ENCODE measurements at places on chromosomes 1 and 21.

DNA sequence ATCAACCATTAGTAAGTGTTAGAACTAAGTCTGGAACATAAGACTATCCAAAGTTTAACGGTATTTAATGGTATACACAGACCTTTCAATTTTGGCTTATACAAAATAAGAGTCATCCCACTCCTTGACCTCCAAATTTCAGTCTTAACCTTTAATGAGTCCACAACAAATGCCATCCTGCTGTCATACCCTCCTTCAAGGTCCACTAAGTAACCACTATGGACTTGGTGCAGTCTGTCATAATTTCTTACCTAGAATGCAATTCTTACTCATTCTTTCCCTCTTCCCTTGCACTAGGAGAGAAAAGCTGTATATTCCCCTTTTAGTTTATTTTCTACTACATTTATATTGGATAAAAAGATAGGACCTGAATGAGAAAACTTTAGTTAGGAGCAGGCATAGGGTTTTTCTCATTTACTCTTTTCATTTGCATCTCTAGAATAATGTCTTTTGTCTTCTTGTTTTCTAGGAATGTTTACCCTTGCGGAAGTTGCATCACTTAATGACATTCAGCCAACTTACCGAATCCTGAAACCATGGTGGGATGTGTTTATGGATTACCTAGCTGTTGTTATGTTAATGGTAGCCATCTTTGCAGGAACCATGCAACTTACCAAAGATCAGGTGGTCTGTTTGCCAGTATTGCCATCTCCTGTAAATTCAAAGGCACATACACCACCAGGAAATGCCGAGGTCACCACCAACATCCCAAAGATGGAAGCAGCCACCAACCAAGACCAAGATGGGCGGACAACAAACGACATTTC is 62.1 kb upstream of the ZNF326 start:
- DNase-seq: no peak

DNA sequence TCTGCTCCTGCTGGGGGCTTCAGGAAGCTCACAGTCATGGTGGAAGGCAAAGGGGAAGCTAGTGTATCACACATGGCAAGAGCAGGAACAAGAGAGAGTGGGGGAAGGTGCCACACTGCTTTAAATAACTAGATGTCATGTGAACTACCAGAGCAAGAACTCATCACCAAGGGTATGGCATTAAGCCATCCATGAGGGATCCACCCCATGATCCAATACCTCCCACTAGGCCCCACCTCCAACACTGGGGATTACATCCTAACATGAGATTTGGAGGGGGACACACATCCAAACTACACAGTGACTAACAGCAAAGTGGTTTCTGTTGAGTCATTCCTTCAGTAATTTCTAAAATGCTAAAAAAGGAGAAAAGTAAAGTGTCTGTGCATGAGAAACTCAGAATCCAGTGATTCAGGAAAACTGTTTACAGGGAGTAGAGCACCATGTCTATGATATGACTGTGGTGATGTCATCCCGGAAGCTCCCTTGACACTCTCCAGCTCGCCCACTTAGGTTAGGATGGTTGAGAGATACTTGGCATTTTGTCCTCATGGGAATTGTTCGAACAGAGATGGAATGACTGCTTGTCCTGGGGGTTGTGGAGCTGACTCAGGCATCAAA is 50.3 kb downstream of the CHD1L start:
- DNase-seq: no peak

- no peak for DNase-seq
Measured at GRCh38 chr1:153922076-153922971, 448 bp downstream of the GATAD2B start.

DNA sequence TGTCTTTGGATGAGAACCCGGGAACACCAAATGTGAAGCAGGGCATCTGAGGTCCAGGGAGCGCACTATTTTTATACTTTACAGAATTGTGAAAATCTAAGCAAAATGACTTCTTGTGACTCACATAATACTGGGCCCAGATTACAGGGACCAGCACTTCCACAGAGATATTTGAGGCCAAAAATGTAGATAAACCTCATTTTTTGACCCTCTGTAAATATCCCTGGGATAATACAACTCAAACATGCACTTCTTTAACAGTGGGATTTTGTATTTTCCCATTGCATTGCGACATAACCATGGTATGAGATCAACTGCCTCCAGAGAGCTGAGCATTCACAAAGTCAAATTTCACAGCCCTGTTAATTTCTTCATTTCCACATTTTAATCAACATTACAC is 289.4 kb upstream of the ADGRL4 start:
- DNase-seq: no peak

- DNase-seq: no peak
Measured at GRCh38 chr1:38334930-38335592, 288.5 kb upstream of the POU3F1 start.

DNA sequence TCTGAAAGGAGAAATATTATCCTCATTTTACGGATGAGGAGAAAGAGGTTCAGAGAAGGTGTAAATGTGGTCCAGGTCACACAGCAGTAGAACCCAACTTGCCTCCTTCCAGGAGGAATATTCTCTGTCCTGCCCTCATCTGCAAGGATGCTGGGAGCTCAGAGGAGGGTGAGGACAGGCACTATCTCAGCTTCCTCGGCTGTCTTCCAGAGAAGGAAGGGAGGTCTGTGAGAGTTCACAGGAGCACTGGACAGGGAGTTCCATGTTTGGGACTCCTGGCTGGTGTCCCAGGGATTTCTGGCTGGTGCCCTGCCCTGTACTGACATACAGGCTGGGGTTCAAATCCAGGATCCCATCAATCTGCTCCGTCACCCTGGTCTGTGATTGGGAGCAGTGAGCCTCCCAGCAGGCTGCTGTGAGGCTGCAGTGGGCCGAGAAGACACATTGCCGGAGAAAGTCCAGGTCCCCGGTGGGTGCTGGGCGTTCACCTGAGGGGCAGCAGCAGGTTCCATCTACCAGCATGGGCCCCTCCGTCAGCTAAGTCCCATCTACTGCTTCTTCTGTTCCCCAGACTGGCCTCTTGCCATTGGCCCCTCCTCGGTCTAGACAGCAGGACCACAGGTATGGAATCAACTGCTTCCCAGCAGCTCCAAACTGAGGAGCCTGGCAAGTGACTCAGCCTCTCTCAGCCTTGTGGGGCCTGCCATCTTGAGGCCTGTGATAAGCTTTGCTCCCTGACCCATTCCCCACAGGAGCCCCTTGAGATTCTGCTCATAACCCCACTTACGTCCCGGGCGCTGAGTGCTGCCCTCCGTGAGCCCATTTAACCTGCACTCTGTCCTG is 8.5 kb upstream of the BSND start:
- no peak for DNase-seq

GRCh38 chr1:41572224-41572623 is 87.7 kb upstream of the EDN2 start:
- DNase-seq: no peak

Data from spleen (tissue), 13 donors.